ENCODE measurements at places on chromosomes 16 and 17.
A peak's percentile ranks its signal among the peaks of the same experiment; 100 is the strongest.

DNA sequence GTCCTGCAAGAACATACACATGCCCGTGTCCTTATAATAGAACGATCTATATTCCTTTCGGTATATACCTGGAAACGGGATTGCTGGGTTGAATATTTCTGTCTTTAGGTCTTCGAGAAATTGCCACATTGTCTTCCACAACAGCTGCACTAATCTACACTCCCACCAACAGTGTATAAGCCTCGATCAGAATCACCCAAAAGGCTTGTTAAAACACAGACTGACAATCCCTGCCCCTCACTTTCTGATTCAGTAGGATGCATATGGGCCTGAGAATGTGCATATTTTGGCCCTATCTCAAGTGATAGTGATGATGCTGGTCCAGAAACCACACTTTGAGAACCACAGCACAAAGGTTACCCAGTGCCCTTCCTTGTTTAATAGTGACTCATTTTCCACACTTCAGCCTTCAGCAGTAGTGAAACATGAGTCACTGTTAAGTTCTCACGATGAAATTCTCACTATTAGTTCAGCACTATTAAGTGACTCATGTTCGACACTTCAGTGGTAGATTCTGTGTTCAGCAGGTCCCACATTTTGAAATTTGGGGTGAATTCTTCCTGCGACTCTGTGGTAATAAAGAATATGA, 215.6 kb downstream of the GRIN2A start:
- no peak for DNase-seq

DNA sequence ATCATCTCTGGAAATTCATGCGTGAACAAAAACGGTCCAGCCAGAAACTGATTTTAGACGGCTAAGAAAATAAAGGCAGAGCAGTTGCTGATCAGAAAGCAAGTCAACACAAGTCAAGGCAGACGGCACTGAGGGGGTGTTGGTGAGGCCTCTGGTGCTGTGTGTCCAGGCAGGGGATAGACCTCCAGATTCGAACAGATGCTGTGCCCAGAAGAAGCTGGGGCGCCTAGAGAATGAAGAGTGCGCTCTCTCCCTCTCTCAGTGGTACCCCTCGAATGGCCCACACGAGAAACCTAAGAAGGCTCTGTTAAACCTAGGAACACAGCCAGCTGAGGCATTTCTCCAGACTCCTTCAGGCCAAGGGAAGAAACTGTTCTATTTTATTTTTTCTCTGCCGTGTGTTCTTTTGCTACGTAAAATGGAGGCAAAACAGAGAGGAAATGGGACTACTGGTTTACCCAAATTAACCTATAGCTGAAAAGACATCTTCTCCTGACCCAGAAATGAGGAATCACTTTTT, 178.3 kb downstream of the PMP22 start:
- no peak for DNase-seq

DNA sequence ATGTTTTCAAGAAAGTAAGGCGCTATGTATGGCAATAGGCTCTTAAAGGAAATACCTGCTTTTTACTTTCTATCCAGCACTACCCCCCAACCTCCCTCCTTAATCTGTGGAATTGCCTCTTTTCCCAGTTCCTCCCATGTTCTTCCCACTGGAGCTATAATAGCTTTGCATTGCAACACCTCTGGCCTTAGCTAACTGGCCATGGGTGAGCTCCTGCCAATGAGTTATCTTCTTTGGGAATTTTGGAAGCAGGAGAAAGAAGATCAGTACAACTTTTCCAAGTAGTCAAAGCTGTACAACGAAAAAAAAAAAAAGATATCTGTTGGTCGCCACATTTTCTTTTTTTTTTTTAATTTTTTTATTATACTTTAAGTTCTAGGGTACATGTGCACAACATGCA, 398.0 kb downstream of the NPIPA8 start:
- no peak for DNase-seq

GRCh38 chr17:4411201-4411600, 22.5 kb upstream of the SPNS3 start:
- DNase-seq = no peak

DNA sequence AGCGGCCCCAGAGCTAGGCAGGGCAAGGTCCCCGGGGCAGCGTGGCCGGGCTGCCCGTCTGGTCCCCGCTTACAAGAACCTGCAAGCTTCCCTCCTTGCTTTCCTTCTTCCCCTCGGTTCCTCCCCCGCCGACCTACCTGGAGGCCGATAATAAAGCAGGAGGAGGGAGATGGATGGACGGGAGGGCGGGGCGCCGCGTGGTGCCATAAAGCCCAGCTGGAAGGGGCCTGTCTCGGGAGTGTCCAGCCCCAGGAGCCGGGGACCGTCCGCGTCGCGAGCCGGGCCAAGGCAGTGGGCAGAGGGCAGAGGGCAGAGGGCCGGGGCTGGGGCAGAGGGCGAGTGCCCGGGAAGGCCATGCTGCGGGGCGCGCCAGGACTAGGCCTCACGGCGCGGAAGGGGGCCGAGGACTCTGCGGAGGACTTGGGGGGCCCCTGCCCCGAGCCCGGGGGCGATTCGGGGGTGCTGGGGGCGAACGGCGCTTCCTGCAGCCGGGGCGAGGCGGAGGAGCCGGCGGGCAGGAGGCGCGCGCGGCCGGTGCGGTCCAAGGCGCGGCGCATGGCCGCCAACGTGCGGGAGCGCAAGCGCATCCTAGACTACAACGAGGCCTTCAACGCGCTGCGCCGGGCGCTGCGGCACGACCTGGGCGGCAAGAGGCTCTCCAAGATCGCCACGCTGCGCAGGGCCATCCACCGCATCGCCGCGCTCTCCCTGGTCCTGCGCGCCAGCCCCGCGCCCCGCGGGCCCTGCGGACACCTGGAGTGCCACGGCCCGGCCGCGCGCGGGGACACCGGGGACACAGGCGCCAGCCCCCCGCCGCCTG, at the start of gene BHLHA9:
BHLHA9 (plus strand) TSS at position 235 of the 820 bp plus-strand sequence; CDS start at position 355, 120 bp downstream.
- no peak for DNase-seq

DNA sequence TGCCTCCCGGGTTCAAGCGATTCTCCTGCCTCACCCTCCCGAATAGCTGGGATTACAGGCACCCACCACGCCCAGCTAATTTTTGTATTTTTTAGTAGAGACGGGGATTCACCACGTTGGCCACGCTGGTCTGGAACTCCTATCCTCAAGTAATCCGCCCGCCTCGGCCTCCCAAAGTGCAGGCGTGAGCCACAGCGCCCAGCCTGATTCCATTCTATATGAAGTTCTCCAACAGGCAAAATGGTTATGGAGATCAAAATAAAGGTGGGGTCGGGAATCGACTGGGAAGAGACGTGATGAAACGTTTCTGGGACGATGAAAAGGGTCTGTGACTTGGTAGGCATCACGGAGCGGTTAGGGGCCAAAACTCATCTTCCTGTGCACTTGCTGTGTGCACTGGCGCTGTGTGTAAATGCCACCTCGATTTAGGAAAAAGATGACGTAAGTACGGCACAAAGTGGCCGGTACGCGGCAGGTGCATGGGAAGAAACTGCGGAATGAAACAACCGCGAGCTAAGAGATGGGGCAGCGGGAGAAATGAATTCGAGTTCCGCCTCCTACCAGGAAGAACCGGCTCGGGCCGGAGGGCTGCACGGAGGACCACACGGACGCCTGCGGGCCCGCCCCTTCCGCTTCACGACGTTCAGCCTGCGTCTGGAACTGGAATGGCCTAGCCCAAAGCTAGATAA, 1.6 kb downstream of the TP53 start:
- peak; percentile 90 for DNase-seq

DNA sequence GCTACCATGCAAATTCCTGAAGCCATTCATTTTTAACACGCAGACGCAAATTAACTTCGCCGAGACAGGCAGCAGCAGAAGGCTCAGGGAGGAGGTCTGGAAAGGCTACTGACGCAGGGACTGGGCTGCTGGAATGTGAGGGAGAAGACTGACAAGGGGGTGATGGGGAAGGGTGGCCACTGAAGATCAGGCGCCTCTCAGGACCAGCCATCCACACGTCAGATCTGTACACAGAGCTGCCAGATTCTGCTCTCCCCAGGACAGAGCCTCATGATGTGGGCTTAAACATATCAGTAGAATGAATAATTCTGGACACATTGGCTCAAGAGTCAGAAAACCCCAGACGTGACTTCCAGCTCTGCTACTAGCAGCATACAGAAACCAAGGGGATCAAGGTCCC, 25.6 kb upstream of the CLEC18B start:
- DNase-seq = no peak

- DNase-seq = no peak
Observed at GRCh38 chr16:26595199-26595598, 471.5 kb upstream of the C16orf82 start.

DNA sequence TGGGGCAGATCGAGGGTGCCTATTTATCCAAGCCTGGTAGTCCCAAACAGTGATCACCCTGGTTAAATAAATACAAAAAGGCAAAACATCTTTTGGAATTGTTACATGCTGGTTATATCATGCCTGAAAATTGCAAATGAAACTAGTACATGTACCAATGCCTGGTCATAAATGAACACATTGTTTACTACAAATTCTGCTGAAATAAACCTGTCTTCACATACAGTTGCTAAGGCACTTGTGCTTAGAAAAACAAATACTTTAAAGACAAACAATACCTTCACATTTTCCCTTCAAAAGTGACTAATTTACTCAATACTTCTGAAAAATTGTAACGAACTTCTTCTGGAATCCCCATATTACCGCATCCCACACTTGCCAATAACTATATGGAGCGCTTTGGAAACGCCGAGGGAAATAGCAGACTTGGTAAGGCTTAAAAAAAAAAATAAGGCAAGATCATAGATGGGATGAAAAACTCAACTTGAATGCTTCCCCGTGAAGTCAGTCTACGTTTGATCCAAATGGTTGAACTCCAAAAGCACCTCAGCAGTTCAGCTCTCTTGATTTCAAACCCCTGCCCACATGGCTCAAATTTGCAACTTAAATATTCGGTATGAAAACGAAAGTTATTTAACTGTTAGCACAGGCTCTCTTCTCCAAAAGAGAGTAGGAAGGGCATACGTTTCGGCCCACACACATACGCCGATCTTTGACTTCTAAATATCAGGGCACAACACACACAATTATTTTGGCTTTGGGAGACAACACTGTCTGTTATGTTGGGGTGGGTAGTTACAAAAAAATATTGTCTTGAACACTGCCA, 264.5 kb downstream of the NTN1 start:
- DNase-seq = no peak

DNA sequence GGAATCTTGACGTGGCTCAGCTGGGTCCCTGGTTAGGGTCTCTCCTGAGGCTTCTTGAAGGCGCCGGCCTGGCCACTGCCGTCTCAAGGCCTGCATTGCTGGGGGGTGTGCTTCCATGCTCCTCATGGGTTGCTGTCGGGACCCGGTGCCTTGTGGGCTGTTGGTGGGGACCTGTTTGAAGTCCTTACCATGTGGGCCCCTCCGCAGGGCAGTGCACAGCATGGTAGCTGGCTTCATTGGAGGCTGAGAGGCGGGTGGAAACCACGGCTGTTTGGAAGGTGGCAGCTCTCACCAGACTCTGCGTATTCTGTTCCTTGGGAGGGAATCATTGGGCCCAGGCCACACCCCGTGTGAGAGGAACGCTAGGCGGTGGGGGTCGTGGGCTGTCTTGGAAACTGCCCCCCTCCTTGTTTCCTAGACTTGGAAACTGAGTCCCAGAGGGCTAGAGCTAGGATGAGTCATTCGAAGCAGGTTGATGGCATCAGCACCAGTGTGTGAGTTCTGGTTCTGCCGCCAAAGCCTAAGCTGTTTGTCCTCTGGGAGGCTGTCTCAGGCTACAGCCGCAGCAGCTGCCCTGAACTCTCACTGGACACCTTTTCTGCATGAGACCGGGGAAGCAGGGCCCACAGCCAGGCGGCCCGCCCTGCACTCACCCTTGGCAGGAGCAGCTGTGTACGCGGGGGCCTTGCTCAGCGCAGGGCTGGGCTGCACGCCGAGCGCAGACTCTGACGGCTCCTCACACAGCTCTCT, 35.2 kb downstream of the ZNF750 start:
- no peak for DNase-seq

DNA sequence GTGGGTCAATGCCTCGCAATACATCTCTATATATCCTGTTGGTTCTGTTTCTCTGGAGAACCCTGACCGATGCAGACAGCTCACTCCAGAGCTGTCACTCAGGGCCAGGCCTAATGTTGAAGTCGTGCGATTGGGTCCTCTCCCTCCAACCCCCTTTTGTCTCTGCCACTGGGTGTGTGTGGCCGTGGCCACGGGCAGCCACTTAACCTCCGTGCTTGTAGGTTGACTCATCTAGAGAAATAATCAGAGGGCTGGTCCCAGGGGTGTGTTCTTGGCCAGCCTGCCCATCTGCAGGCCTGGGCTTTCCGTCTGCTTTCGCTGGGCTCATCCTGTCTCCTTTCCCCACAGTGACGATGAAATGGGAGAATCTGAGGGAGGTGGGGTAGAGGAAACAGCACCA, 7.4 kb downstream of the ADAD2 start:
- DNase-seq = no peak

- no peak for DNase-seq
Observed at GRCh38 chr16:84874004-84874435, 54.2 kb downstream of the CRISPLD2 start.

GRCh38 chr17:19943026-19943425, 34.6 kb downstream of the AKAP10 start:
- DNase-seq = no peak

DNA sequence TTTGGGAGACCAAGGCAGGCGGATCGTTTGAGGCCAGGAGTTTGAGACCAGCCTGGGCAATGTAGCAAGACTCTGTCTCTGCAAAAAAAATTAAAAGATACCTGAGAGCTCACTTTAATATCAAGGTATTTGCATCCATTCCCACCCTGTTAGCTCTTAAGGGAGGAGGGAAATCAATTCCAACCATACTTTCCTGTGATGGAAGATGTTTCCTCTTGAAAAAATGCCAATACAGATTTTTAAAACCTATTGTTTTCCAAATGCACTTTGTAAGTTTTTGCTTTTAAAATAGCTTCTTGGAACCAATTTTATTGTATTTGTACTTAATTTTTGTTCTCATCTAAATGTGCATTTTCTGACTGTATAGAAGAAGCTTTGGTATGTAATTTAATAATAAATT, 49.2 kb downstream of the GOSR1 start:
- DNase-seq = no peak

DNA sequence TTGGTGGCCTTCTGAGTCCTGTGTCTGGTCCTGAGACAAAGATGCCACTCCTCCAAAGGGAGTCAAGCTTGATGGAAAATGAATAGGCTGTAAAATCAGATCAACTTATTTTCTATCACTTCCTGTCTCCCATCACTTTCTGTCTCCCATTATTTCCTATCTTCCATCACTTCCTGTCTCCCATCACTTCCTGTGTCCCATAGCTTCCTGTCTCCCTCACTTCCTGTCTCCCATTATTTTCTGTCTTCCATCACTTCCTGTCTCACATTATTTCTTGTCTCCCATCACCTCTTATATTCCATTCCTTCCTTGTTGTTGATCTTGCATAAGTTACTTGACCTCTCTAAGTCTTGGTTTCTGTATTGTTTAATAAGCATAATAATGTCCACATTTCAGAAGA, 418.5 kb upstream of the EEF2KMT start:
- no peak for DNase-seq

- no peak for DNase-seq
Observed at GRCh38 chr16:76201385-76201784, 75.8 kb upstream of the CNTNAP4 start.

GRCh38 chr17:14737984-14738651, 437.2 kb downstream of the HS3ST3B1 start:
- no peak for DNase-seq

GRCh38 chr17:4438162-4438944, 4.6 kb downstream of the SPNS3 start:
- DNase-seq = no peak
